ENCODE measurements at places on chromosomes 7 and 10.

DNA sequence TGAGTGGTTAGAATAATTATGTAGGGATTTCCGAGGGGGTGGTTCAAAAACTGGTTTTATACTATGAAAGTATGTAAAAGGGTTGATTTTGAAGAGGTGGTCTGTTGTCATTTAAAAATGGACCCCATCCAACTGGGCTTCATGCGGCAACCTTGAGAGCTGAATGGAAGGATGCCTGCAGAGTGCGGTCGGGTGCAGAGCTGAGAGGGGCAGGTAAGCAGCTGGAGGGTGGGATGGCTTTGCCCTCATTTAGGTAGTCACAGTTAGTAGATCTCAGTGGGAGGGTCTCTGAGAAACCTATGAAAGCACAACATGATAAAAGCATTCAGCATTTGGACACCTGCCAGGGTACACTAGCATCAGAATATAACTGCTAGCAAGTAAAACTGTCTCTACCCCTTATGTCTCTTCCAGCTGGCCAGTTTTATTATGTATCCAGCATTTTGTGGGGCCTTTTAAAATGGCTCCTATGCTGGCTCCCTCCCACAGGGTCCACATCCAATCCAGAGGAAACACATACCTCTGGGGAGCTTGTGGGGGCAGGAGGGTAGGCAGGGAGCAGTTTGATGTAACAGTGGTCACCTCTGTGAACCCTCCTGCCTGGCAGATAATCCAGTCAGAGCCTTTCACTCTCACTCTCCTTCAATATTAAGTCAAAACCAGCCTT, 75.9 kb upstream of the MAGI2 start:
- no peak for DNase-seq

DNA sequence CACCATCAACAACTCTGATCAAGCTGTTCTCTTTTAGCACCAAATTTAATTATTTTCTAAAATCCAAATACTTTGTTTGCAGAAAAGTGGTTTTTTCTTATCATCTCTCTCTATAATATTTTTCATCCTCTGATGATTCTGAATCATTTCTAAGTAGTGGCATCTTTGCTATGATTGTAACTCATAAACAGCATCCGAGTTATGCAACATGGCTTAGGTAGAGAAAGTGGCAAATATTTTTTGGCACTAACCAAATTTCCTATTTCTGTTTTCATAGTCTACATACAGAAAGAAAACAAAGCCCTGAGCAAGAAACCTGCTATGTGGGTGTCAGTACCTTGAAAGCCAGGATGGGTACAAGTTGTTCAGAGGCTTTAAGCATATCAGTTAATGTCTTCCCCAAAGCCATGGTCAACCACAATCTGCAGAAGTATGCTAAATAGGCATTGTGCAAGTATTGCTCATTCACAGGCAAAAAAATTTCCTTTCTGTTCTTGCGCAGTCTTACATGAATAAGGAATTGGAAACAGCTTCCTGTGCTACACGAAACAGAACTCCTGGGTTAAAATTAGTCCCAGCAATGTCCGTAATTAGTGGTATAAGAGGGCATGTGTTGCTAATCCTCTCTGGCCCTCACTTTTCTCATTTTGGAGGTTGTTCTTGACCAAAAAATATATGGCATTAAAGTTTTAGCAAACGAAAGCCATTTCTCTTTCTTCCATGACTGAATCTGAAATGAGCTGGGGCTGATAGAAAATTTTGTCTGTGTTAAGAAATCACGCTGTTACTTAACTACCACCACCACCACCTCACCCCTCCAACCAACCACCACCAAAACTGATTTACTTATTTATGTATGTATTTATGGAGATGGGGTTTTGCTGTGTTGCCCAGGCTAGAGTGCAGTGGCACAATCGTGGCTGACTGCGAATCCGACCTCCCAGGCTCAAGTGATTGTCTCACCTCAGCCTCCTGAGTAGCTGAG, 325.6 kb upstream of the MAGI2 start:
- no peak for DNase-seq

DNA sequence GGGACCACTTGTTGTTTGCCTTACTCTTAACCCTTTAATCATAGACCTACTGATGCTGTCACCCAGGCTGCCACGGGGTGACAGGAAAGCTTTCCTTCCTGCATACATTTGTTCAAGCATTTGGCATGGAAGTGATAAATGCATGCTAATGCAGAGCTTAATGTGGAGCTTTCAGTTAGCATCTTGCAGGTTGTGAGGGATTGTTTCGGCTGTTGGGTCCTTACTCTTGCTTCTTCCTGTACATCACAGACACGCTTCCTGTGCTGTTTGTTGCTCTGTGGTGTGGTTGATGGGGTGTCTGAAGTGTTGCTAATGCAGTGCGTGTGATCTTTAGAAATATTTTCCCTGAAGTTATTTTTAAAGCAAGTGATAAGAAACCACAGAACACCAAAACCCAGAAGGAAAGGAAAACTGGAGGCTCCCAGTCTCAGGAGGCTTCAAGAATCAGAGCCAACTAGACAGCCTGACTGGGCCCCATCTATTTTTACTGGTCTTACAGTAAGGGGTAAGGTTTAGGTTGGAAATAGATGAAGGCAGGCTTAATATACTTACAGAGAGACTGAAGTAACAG, 143.1 kb downstream of the CHN2 start:
- DNase-seq: no peak

DNA sequence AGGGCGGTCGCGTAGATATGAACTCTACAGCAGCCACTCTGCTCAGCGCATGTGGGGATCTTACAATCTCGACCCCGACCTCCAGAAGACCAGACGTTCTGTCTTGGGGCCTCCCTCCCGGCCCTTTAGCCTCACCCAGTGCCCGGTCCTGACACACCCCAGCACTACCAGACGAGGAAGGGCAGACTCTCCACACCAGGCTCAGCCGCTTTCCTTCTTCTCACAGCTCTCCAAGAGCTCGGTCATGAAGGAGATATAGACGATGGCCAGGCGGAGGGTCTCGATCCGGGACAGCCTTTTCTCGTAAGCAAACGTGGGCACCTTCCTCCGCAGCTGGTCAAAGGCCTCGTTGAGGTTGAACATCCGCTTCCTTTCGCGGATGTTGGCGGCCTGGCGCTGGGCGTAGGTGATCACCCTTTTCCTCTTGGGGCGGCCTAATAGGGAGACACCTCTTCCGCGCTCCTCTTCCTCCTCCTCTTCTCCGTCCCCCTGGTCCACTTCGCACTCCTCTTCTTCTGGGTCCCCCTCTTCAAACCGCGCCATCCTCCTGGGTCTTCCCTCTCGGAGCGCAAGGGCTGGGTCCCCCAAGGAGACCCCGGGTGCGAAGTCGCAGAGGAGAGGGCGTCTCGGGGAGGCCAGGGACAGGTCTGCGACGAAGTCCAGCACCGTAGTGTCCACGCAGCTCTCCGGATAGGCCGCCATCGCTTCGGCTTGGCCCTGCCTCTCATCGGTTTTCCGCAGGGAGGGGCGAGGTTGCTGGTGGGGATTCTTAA, at the start of gene FERD3L:
TSS of gene FERD3L (minus strand) at position 761 of the 773 bp plus-strand sequence. CDS start at position 702, 59 bp downstream.
- no peak for DNase-seq

GRCh38 chr7:131610007-131610406, 53.6 kb upstream of the PODXL start:
- DNase-seq: no peak

GRCh38 chr10:79390551-79391229, 43.4 kb downstream of the PPIF start:
- peak; percentile 44 for DNase-seq

- DNase-seq: peak; percentile 87
Measured at GRCh38 chr10:44801383-44802327, 109.5 kb upstream of the TMEM72 start.

GRCh38 chr10:80462981-80463741, 9.1 kb downstream of the TSPAN14 start:
- no peak for DNase-seq

- no peak for DNase-seq
Measured at GRCh38 chr10:100021322-100021721, 11.6 kb upstream of the DNMBP start.

DNA sequence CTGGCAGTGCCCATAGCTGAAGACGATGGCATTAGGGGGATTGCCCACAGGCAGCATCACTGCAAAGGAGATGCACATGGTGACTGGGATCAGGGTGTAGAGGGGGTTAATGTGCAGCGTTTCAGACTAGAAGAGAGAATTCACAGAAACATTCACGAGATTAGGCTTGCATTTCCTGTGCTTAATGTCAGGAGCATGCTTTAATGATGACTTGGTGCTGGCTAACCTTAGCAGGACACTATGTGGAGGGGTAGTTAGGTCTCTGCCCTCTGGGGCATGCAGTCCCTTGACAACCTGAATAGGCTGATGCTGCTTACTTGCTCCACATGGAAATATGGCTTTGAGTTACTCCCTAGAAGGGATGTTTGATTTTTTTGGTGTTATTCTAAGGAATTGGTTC, 21.8 kb downstream of the STMP1 start:
- DNase-seq: no peak

GRCh38 chr10:79052291-79053080, 16.3 kb upstream of the ZMIZ1 start:
- no peak for DNase-seq

GRCh38 chr7:148815612-148816011, 68.5 kb downstream of the EZH2 start:
- no peak for DNase-seq

GRCh38 chr10:27482984-27483956, 20.8 kb upstream of the RAB18 start:
- no peak for DNase-seq

DNA sequence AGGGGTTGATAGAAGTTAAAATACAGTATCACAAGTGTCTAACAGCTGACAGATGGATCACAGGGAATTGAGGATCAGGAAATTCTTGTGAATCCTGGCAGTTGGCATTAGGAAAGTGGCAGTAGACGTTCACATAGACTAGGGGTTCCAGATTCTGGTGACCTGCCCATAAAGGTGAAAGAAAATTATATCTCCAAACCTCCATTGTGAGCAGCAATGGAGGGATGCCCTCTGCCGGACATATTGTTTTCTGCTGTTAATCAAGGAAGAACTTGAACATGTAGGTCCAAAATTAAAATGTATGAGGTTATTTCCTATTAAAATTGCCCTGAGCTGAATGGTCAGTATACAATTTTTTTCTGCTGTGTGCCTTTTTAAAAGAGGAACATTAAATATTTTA, 5.1 kb downstream of the NME8 start:
- DNase-seq: no peak

Data from ureter (tissue), 1 donor.